HFF-Myc (cell line): ENCODE measurements at places on chromosomes 2 and 18.

GRCh38 chr2:42851186-42851585 lies 58.8 kb upstream of the HAAO start:
- no peak for DNase-seq

DNA sequence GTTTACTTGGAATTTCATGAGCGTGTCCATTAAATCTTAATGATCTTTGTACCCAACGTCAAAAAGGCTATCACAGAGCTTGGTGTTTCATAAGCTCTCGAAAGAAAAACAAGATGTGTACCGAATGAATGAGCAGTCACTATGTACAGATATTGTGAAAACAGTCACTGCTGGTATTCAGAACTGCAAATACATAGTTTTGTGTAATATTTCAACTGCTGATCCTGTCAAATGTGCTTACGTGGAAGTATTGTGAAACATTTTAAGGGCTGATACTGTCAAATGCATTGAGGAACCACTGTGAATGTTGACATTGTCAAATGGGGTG lies 184.2 kb upstream of the KLHL29 start:
- DNase-seq = no peak

- DNase-seq = no peak
Measured at GRCh38 chr18:78768656-78769501, 210.7 kb upstream of the SALL3 start.

DNA sequence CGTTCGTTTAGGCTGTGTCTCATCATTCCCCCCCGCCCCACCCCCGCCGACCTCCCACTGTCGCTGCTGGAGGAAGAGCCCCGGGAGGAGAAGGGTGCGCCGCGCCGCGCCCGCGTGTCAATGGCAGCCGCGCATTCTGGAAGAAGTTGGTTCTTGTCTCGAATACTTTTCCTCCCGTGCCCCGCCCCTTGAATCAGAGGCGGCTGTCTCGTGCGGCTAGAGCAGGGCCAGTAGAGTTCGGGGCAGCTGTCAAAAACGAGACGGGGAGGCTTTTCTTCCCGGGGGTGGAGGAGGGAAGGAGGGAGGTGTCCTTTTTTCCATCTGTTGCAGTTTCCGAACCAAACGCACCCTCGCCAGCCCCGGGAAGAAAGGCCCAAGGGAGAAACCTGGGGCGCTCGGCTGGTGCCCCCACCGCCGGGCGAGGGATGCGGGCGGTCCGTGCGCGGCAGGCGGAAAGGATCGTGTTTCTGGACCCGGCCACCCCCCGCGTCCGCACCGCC lies 410 bp upstream of the TGIF1 start:
- DNase-seq = no peak

- DNase-seq = no peak
Measured at GRCh38 chr18:44725300-44726058, 44.8 kb downstream of the SETBP1 start.

- DNase-seq = no peak
Measured at GRCh38 chr2:48753228-48753627, 2.3 kb downstream of the LHCGR start.

GRCh38 chr2:40178171-40178778 lies 273.6 kb downstream of the SLC8A1 start:
- no peak for DNase-seq

DNA sequence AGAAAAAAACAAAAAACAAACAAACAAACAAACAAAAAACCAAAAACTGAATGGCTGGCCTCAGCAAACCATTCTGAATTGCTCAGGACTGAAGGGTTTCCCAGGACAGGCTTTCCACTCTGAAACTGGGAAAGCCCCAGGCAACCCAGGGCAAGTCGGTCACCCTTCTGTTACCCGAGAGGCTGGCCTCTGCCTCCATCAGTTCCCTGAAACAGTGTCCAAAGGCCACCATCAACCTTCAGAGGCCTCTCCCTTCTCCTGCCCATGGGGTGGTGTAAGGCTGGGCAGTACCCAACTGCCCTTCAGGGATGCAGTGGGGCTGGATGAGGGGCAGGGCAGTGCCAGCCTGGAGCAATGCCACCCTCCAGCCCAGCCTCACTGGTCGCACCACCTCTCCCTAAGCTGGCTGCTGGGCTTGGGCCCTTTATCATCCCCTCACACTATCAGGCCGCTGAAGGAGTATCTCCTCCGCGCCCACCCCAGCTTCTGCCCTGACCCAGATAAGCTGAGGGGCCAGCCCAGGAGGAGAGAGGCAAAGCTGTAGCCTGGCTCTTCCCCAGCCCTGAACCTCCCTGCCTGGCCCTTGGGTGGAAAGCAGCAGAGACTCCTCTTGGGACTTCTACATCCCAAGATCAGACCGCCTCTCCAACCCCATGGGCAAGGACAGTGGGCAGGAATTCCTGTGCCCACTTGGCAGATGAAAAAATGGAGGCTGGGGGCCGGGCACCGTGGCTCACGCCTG lies 35.9 kb downstream of the ZFP36L2 start:
- DNase-seq = no peak

DNA sequence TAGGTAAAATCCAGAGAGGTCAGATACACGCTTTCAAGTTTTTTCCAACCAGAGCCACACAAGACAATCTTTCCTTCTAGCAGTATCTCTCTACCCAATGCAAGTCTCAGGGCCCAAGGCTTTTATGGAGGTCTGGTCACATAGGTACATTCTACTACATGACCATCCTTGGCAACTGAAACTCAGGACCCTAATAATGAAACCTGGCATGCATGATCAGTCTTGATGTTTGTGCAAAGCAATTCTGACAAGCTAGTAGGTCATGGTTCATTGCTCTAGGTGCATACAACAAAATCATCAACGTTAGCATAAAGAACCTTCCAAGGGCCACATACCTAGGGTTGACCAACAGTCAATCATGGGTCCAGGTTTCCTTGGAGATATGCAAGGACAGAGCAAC lies 33.2 kb upstream of the CCDC88A start:
- no peak for DNase-seq

- DNase-seq = no peak
Measured at GRCh38 chr2:241762933-241763369, 13.7 kb upstream of the GAL3ST2 start.

GRCh38 chr2:66730441-66730840 lies 295.5 kb downstream of the MEIS1 start:
- DNase-seq = no peak

DNA sequence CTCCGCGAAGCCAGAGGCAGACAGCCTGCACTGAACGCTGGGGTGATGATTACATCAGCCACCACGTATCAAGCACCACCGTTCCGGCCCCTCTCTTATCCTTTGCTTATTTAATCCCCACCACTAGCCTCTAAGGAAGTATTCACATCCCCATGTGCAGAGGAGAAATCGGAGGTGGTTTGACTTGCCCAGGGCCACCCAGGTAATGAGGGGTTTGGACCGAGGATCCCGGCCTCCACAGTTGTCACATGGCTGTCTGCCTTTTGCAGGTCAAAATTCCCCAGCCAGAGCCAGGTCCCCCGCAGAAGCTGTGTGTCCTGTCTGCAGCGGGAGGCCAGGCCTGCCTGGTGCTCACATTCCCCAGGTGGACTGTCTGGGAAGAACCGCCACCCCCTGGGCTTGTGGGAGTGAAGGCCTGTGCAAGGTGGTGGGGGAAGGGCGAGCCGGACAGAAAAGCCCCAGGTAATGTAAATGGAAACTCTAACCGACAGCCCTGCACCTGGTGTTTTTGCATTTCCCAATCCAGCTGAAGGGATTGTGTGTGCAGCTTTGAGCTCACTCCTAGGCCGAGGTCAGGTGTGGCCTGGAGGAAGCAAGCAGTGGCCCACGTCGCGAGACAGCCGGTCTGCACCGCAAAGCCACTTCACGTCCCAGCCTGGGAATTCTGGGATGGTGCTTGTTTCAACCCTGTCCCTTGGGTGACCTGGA lies 108.5 kb upstream of the ID2 start:
- DNase-seq = no peak

DNA sequence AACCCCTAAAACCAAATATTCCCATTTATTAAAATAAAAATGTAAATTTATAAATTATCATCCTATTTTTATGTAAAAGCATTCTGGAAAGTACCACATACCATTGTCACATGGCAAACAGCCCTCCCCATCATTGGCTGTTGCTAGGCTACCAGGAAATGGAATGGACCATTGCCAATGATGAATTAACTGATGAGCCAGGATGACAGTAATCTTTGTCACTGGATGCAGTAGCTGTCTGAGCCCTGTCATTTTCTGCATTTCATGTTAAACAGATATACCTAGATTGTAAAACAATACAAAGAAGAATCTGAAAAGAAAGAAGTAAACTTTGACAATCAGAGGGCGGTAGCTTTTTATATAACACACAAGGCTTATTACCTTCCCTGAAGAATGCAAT lies 641.4 kb downstream of the BCL11A start:
- DNase-seq = no peak

GRCh38 chr2:240437551-240437860 lies 2.0 kb downstream of the GPC1 start:
- no peak for DNase-seq

DNA sequence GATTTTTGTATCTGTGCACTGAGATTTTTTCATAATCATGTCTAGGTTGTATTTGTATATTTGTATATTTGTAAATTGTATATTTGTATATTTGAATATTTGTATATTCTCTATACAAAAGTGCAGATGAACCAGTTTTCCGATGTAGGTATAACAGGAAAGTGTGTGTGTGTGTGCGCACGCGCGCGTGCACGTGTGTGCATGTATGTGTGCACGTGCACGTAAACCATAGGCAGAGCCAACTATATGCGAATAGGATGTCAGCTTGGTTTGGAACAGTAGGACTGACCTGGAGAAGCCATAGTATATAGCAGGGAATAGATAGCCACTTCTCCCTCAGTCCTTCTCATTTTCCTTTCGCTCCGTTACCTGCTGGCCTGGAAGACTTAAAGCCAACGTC lies 565.8 kb downstream of the XIRP2 start:
- no peak for DNase-seq

DNA sequence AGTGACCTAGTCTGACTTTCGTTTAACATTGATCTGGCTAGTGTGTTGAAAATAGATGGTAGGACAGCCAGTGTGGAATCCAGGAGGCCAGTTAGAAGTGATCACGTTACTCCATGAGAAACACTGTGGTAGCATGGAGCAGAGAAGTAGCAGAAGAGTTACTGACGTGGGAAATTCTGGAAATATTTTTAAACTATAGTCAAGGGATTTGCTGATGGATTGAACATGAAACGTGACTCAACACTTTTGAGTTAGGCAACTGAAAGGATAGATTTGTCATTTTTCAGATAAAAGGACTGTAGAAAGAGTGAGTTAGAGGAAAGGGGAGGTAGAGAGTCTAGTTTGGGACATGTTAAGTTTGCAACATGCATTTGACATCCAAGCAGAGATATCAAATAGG lies 130.4 kb downstream of the IRS1 start:
- no peak for DNase-seq

- no peak for DNase-seq
Measured at GRCh38 chr2:234480337-234480736, 16.5 kb downstream of the ARL4C start.
